HuH-7 (cell line): ENCODE measurements at places on chromosomes 7 and 10.

- no peak for DNase-seq
Measured at GRCh38 chr10:120941501-120941900, 90.3 kb downstream of the WDR11 start.

GRCh38 chr10:3418041-3418754 lies 245.6 kb upstream of the PITRM1 start:
- DNase-seq: no peak

DNA sequence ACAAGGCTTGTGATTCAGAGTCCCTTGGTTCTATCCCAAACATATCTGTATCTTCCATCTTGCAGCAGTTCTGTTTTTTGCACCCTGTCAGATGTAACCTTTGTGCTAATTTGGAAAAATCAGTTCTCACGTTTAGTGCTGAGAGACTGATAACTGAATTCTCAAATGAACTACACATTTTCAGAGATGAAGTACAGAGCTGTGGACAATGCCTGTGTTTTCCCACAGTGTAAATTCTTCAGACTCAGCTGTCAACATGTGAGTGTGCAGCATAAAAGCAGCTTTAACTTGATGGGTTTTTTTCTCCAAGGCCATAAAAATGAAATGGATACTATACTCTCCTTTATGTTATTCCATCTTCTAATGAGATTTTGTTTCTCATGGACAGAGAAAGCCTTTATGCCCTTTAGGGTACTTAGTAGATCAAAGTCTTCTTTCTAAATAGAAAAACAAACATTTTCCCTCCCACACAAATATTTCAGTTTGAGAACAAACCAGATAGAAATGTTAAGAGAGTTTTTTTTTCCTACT lies 150.9 kb downstream of the SEMA3A start:
- DNase-seq: no peak

DNA sequence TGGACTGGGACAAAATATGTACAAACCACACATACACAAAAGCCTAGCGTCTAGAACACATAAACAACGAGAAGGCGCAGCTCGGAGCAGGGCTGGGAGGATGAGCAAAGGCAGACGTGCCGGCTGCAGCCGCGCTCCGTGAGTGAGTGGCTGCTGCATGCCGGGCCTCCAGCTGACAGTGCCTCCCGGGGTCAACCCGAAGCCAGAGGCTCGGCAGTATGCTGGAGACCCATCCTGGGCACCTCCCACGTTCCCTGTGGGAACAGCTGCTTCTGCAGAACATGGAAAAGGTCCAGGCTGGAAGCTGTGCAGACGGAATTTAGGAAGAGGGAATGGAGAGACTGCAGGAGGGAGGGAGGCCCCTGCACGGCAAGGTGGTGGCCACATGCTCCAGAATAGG lies 3.6 kb upstream of the GPR146 start:
- DNase-seq: no peak

GRCh38 chr7:106126170-106126938 lies 14.2 kb upstream of the SYPL1 start:
- no peak for DNase-seq

DNA sequence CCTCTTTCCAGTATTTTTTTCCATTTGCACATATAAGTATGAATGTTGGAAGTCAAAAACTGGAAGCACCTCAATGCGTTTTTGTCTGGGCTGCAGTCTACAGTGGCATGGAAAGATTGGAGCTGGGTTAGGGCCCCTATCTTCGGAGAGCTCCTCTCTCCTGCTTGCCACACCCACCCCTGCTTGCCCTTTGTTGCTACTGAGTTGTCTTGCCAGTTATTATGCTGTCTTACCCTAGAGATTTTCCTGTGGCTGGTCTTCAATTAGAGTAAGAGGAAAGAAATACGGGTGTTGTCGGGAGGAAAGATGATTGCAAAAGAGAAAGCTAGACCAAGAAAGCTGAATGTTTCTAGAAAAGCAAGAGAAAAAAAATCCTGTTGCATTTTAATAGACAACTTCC lies 228.9 kb upstream of the CELF2 start:
- DNase-seq: no peak

GRCh38 chr10:88212069-88212468 lies 348.6 kb downstream of the PTEN start:
- DNase-seq: no peak

DNA sequence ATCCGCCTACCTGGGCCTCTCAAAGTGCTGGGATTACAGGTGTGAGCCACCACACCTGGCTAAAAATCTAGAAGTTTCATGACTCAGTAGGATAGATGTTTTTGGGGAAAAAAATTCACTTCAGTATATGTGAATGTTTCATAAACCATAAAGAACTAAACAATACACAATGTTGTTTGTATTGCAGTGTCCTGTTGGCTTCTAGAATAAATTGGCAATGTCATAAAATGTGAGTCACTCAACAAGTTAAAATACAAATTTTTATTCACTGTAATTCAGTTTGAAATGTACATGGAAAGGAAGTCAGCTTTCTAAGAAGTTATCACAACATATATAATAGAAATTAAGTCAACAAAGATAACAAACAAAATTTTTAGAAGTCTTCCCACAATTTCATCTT lies 16.5 kb downstream of the MRLN start:
- no peak for DNase-seq

GRCh38 chr10:124539935-124540641 lies 78.5 kb downstream of the LHPP start:
- peak; percentile 97 for DNase-seq

- no peak for DNase-seq
Measured at GRCh38 chr10:5461914-5462840, 37.2 kb downstream of the CALML5 start.
